ENCODE measurements at places on chromosomes 11 and 22. TPM values are rescaled to one million over a fixed set of nuclear protein-coding genes. Genes with fewer than 3 reads are reported as not detected.

Gene ARHGAP42
- 7.6 TPM for total RNA-seq

Gene ACTN3
- total RNA-seq: 1.00 TPM

Gene KRTAP5-2
- not detected for total RNA-seq

- DNase-seq: no peak
Observed at GRCh38 chr11:16009021-16009420, 347.3 kb downstream of the SOX6 start.

- DNase-seq: no peak
Observed at GRCh38 chr11:108606070-108606469, 12.5 kb upstream of the EXPH5 start.

Data from natural killer cell (primary cell).